Stimulated activated CD4-positive, alpha-beta T cell treated with anti-CD3 and anti-CD28 coated beads, Interleukin-2, amount 100 ng/mL, for 4 hours (primary cell): ENCODE measurements at places on chromosomes 4 and X.

GRCh38 chrX:122188751-122189150 lies 995.3 kb upstream of the GRIA3 start:
- no peak for DNase-seq

DNA sequence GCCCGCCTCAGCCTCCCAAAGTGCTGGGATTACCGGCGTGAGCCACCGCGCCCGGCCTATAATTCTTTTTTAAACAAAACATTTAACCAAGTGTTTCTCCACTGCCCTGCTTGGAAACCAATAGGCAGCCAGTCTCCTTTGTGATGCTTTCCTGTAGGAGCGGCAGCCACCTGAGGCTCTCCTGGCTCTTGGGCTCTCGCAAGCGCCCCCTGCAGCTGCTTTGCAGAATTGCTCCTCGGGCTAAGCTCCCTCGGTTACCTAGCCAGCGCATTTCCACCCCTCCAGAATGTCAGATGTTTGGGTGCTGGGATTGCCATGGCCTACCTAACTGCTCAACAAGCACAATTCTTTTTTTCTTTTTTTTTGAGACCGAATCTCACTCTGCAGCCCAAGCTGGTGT lies 7.7 kb downstream of the S100P start:
- DNase-seq: no peak

DNA sequence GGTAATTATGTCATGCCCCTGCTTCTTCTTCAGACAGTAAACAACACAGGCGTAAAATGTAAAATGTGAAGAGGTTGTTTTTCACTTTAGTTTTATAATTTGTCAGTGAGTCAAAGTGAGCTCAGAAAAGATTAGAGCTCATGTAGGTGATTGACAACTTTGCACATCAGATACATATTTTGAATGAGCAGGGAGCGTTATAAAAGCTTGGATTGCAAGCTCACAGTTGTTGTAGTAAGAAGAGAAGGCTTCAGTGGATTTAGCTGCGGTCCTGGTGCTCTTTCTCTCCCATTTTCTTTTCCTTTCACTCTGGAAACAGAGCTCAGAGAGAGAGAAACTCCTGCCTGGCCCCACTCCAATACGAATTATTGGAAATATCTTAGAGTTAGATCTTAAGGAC lies 26.4 kb downstream of the MTMR1 start:
- no peak for DNase-seq

DNA sequence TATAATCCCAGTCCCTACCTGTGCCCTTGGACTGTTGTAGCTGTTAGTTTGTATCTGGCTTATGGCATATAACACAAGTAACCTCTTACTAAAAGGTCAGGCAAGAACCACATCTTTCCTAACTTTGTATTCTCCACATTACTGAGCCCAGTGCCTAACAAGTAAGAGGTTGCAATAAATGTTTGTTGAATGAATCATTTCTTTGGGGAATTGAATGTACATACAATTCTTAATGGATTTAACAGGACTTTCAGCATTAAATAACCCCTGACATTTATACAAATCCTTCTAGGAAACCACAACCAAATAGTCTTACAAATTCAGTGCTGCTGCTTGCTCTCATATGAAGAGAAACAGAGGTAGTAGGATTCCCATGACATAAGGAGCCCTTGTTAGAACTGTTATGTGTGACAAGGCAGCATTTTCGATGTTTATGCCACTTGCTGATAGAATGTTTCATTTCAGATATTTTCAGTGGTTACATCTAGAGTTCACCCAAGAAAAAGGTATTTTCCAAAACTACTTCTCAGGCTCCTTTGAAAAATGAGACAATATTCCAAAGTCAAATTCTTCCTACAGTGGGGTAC lies 62.0 kb downstream of the MBNL3 start:
- no peak for DNase-seq
